ENCODE measurements at places on chromosomes 5 and 9.

DNA sequence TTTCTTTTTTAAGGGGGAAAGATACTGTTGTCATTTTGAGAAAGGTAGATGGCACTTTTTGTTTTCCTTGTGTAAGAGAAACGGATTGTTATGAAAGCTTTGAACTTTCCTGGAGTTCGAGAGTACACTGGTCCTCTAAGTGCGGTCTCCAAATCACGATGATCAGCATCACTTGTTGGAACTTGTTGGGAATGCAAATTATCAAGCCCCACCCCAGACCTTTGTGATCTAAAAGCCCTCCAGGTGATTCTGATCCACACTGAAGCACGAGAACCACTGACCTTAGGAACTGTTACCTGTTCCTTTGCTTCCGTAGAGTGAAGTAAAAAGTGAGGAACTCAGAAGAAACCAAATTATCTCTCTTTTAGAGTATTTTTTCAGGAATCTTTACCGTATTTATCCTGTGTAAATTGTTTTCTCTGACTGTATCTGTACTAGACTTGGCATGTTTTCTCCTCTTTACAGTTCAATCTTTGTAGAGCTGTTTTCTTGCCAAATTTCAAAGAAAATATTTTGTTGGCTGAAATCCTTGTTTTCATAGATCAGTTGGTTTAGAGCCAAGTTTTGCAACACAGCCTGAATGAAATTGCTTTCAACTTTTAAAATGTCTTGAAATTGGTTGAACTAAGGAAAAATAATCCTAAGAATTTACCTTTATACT, 4.0 kb downstream of the MAT2B start:
- no peak for DNase-seq

- no peak for DNase-seq
Observed at GRCh38 chr5:108801776-108802175, 54.1 kb downstream of the FER start.

GRCh38 chr5:171920765-171921391, 85.6 kb downstream of the FBXW11 start:
- no peak for DNase-seq

DNA sequence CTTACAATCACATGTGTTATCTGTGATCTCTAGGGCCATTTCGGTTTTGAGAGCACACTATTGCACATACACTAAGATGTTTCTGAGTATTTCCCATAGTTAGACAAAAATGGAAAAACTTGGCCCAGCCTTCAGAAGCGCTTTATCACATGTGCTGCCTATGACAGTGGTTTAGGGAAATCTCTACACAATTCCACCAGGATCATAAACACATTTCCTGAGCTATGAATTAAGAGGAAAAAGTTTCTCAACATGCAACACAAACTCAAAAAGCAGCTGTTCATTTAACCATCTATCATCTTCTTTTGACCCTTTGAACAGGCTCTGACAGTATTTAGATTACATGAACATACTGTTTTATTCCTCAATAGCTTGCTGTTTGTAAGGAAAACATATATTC, 15.1 kb downstream of the FGF1 start:
- no peak for DNase-seq

- DNase-seq: no peak
Observed at GRCh38 chr9:126932871-126933321, 18.3 kb downstream of the RALGPS1 start.

GRCh38 chr5:135833961-135834638, 363 bp upstream of the SLC25A48 start:
- DNase-seq: no peak

- DNase-seq: no peak
Observed at GRCh38 chr5:71802673-71803072, 83.6 kb downstream of the CARTPT start.

DNA sequence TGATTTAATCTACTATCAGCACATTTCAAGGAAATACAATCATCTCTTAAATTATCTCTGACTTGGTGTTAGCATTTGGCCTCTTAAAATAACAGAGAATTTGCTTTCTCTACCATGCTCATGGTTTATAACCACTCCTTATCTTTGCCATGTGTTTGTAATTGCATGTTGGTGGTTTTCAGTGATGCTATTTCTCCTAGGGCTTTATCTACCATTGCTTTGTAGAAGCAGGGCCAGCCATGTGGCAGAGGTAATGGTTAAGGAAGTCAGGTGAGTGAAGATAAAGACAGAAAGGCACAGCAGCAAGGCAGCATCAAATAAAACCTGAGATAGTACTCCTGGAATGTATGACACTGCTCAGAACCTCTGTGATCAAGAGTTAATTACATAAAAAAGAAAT, 206.2 kb downstream of the FER start:
- no peak for DNase-seq

GRCh38 chr5:100852988-100853449, 50.1 kb downstream of the ST8SIA4 start:
- DNase-seq: no peak

GRCh38 chr5:31850981-31851689, 212.2 kb downstream of the PDZD2 start:
- no peak for DNase-seq

GRCh38 chr9:91781906-91782305, 168.1 kb downstream of the ROR2 start:
- no peak for DNase-seq

DNA sequence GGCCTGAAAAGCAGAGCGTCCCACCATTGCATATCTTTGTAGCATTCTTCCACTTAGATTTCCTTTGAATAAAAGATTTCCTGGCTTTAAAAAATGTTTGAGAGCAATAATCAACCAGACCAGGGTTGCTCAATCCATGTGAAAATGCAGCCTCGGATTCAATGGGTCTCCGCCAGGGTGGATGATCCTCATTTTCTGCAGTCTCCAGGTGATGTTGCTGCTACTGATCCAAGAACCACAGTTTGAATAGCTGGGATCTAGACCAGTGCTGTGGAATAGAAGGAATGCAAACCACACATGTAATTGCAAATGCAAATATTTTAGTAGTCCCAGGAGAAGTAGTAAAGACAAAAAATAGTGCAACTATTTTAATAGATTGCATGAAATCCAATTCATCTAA, 317.6 kb downstream of the IRX1 start:
- no peak for DNase-seq

DNA sequence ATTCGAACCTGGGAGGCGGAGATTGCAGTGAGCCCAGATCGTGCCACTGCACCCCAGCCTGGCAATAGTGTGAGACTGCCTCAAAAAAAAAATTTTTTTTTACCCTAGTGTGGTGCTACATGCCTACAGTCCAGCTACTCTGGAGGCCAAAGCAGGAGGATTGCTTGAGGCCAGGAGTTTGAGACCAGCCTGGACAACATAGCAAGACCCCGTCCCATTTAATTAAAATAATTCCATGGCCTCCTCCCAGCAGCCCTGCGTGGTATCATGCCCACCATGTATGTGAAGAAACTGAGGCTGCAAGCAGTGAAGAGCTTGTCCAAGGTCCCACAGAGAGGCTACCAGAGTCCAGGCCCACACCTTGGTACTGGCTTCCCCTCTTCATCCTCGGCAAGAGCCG, 19.4 kb upstream of the PHYHD1 start:
- no peak for DNase-seq

GRCh38 chr9:7103771-7104170, 346.0 kb downstream of the KDM4C start:
- DNase-seq: no peak

GRCh38 chr5:110969502-110969901, 102.0 kb upstream of the TSLP start:
- no peak for DNase-seq

GRCh38 chr5:64347309-64347708, 158.5 kb upstream of the RGS7BP start:
- no peak for DNase-seq
